Suppressor macrophage treated with lipopolysaccharide for 4 hours (primary cell): ENCODE measurements at places on chromosomes 12 and 14.

DNA sequence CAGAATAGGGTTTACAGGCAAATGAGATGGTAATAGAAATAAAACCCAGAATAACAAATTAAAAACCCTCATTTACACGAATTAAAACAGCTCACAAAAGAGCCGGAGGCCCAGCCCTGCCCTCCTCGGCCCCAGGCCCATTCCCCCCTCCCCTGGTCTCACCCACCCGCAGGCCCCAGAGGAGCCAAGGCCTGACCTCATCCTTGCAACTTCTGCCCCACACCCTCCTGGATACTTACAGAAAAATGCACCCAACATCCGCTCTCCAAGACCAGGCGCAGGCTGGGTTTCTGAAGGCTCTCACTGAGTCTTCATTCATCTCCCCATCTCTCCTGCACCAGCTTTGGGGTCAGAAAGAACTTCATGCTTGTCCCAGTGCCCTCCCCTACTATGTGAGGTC lies 16.2 kb upstream of the VSX2 start:
- DNase-seq: no peak

DNA sequence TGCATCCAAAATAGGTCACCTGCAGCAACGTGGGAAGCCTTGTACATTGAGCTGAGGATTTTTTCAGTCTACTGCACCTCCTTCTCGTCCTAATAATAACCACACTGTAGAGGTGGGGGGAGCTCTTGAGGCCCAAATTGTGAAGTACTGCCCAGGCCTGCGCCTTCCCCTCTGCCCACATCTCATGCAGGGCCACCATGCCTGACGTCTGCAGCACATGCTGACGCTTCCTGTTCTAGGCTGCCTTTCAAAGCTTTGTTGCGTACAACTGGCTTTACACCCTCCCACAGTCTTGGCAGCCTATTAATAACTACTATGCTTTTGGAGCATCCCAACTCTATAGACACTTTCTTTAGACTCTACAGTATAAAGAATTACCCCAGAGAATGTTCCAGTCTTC lies 26.5 kb upstream of the TTC7B start:
- peak; percentile 75 for DNase-seq

GRCh38 chr14:64238631-64239030 lies 55.5 kb downstream of the ESR2 start:
- no peak for DNase-seq

DNA sequence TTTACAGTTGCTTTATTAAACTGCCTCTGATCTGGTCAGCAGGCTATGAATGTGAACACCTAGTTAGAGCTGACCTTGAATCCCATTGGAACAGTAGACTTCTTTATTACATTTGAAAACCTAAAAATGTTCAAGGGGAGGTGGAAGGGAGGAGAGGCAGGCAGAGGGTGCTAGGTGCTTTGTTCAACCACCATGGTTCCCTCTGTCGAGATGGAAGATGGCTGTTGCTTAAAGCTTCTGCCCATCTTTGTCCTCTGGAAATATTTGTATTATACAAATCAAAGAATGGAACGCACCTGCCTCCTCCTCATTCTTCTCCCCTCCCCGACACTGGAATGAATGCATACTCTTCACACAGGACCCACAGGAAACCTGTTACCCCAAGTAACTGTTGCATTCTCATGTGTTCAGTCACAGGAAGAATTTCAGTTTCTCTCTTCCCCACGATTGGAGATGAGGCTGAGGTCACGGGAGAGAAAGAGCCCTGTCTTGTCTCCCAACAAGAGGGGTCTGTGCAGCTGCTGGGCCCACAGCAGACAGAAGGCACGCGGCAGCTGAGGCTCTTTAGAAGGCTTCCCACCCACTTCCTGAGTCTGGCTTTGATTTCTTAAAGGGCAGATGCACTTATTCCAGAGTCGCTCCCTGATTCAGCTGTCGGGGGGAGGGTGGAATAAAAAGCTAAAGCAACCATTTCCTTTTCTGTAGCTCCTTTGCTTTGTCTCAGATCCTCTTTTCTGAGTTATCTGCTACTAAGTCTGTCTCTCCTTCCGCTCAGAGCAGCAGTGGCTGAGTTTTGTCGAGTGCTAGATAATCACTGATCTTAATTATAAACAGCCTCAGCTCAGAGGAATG lies 217.9 kb upstream of the BTG1 start:
- peak; percentile 75 for DNase-seq

DNA sequence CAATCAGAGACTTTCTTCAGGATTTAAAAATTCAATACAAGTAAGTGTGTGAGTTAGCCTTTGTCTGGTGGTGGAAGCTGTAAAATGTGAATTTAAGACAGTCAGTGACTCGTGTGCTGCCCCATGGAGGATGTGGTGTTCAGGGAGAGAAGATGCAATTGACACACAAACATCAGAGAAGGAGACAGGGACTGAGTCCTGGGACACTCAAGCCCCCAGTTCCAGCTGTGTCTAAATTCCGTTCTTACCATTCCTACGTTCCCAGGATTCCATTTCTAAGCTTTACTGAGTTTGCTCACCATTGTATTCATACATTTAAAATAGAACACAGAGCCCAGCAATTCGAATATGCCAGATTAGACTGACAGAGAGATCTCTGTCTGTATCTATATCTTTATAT lies 67.6 kb downstream of the C12orf56 start:
- DNase-seq: no peak

DNA sequence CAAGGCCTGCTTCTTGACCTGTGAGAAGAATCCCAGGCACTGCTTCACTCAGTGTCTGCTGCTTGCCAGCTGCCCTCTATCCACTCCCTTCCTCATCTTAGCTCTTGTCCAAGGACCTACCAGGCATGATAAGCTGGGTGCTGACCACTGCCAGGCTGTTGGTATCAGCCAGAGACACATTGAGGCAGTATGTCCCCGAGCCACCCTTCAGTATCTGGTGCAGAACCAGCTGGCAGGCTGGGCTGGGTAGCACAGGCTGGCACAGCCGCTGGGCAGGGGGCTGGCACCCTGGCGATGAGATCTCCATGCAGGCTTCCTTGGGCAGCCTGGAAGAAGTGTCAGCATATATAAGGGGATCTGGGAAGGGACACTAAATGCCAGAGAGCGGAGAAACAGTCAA lies 10.5 kb downstream of the PMEL start:
- no peak for DNase-seq

DNA sequence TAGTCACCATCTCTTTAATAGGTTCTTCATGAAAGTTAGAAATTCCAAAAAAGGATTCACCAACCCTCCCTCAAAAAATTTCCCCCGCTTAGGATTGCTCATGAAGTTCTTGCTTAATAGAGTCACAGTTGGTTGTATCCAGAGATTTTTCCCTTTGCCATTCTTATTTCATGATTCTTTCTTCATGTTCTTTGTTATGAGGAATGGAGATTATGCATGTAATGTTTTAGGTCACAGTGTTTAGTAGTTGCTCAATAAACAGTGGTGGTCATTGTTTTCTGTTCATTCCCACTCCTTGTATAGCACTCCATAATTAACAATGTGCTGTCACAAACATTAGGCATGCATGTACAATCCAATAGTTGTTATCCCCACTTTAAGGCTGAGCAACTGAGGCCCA lies 51.2 kb upstream of the RTRAF start:
- no peak for DNase-seq

GRCh38 chr14:21414137-21414631 lies 30.4 kb upstream of the SUPT16H start:
- no peak for DNase-seq

GRCh38 chr12:22626406-22626805 lies 1.4 kb downstream of the ETNK1 start:
- peak; percentile 74 for DNase-seq

DNA sequence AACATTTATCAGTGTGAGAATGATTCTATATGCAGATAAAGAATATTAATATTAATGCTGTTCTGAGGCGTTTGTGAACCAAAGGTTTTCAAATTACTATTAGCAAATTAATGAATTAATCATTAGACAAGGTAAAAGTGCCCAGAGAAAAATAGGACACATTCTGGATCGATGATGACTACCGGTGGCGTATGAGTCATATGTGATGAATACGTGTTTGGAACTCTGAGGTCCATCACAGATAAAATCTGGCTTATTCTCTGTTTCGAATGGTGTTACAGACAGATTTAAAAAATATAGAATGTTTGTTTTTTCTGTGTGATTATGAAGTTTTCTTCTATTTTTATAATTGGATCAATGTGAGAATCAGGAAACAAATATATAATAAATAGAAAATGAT lies 79.2 kb upstream of the RTL1 start:
- DNase-seq: no peak

DNA sequence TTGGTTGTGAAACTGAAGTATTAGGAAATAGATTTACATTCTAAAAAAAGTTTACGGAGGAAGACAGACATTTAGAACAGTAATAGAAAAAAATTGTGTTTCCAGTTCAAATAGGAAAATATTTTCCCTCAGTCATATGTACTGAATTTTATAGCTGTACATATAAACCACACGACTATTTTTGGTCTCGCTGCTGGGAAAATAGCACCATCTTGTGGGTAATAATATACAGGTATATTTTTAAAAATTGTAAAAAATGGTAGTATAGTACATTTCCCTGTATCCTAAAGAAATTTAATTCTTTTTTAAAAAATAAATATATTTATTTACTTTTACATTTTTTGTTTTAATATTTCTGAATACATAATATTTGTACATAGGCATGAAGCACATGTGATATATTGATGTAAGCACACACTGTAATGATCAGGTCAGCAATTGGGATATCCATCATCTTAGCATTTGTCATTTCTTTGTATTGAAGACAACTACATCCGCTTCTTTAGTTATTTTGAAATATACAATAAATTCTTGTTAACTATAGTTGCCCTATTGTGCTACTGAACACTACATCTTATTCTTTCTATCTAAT lies 168.6 kb downstream of the ALX1 start:
- DNase-seq: no peak

DNA sequence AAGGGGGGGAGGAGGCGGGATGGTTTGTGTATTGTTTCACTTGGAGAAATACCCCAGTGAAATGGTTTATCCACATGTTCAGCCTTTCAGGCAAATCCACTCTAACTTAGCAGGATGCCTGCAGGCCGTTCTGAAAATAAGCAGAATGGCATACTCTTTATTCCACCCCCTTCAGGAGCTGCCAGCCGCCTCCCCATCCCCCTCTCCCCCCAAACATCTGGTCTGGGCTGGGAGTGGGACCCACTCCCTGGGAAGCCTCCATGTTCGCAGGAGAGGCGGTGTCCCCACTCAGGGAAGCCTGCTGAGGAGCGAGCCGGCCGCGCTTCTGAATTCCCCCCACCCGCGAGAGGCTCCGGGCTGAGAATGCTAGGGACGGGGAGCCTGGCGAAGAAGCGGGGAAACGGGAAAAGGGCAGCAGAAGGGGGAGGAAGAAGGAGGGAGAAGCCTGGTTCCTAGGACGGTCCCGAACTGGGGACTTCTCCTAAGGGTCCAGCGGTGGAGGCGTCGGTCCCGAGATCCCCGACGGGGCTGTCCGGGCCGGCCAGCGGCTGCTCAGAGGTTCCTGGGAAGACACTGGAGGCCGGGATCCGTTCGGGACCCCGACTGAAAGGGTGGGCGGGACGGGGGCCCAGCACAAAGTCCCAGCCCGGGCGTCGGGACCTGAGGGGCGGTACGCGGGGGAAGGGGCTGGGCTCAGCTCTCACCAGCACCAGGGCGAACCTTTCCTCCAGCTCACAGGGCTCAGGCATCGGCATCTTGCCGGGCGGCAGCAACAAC lies 666 bp downstream of the FMNL3 start:
- peak; percentile 40 for DNase-seq

- no peak for DNase-seq
Observed at GRCh38 chr12:53603196-53603595, 23.0 kb downstream of the ATF7 start.

GRCh38 chr12:93980711-93981110 lies 167.7 kb upstream of the PLXNC1 start:
- no peak for DNase-seq

DNA sequence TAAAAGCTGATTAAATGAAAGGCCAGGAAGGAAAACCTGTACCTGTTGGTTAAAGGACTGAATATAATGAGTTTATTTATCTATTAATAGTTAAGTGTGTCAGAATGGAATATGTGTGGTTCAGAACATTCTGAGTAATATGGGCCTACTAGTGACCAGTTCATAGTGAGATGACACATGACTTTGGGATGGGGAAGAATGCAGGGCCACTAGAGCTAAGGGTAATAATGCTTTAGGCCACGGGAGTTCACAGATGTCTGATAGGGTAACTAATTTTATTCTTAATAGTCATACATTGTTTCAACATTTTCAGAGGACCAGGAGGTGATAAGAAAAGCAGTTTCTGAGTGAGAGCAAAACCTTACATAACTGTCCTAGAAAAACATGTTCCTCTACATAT lies 247.8 kb upstream of the OR4E1 start:
- no peak for DNase-seq

GRCh38 chr14:101225157-101226152 lies 321.9 kb upstream of the RTL1 start:
- no peak for DNase-seq

- DNase-seq: no peak
Observed at GRCh38 chr12:93297032-93297431, 80.7 kb upstream of the NUDT4 start.

- DNase-seq: peak; percentile 74
Observed at GRCh38 chr12:38328306-38328895, 11.8 kb downstream of the ALG10B start.

DNA sequence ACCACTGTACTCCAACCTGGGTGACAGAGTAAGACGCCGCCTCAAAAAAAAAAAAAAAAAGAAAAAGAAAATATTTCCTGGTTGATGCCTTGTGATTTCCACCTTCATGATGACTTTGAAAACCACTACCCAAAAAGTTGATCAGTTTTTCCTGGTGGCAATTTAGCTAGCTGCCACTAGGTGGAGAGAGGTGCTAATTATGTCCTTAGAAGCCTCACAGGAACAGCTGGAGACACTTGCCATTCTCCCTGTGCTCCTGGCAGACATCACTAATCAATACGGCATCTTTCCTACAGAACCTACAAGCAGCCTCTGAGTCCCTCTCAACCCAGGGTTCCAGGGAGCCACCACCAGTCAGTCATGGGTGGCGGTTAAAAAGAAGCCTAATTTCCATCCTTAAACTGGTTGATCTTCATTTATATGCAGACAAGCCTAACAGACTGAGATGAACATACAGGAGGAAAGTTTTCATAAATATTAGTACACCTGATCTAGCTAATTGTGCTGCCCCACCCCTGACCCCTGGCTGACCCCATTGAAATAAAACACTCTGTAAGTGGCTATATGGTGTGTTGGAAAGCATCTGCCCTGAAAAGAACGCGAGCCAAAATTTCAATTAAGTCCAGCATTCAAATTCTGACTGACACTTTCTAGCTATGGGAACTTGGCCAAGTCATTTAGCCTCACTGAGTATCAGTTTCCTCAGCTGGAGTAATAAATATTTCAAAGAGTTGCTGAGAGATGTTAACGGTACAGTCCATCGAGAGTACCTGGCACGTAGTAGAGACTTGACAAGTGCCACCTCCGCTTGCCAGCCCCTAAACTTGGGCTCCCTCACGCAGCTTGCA lies 6.2 kb upstream of the OAS1 start:
- DNase-seq: peak; percentile 78

DNA sequence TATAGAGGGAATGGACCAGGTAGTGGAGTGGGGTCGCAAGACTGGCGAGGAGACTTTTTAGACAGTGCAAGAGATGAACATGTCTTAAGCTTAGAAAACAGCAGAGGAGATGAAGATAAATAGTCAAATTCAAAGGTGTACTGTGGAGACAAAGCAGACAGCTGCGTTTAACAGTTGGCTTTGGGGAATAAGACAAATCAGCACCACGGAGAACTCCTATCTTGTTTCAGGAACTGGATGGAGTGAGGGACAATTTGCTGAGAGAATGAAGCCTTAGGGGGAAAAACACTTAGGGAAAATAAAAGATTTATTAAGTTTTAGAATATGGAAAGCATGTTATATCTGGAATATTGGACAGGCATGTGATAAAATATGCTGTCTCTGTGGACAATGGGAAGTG lies 458.8 kb downstream of the GLT1D1 start:
- no peak for DNase-seq
